H9 (cell line): ENCODE measurements at places on chromosomes 3 and 15.

GRCh38 chr3:27657404-27657803 lies 64.7 kb downstream of the EOMES start:
- DNase-seq: no peak

DNA sequence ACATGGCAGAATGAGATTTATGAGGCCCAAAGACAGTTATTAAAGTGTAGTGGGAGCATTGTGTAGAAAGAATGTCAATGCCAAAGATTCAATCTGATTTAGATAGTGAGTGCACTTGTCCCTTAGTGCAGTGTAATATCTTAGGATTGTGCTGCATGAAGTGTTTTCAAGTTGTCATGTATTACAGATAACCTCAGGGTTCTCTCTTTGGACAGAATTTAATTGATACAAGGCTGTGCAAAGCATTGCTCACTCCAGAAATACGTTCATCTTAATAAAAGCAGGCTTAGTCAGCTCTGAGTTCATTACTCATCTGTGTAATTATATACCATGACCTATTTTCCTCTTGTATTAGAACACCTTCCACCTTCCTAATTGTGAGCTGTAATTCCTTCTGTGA lies 16.0 kb upstream of the GPR171 start:
- no peak for DNase-seq

DNA sequence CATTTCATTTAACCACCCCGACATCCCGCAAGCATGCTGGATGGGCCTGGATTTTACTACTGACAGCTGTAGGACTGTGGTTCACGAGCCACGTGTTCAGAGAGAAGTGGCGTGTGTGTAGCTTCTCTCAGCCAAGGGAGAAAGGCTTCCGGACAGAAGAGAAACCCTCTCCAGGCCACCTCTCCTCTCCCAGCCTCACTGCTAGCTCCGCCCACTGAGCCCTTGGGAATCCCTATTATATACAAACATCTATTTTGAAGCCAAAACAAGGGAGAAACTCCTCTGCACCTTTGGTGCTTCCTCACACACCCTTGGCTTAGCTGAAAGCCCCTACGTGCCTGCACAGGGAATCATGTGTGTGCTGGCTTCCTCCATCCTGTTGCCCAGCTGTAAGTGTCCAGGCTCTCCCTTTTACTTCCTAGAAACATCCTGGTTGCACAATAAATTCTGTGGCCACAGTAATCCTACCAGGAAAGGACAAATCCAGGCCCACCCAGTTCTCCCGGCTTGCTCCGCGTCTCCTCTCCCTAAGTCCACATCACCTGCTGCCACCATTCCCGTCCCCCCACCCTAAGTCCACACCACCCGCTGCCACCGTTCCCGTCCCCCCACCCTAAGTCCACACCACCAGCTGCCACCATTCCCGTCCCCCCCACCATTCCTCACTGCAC lies 30.5 kb downstream of the PCSK6 start:
- DNase-seq: no peak

GRCh38 chr3:27317096-27317495 lies 52.1 kb downstream of the NEK10 start:
- DNase-seq: no peak

DNA sequence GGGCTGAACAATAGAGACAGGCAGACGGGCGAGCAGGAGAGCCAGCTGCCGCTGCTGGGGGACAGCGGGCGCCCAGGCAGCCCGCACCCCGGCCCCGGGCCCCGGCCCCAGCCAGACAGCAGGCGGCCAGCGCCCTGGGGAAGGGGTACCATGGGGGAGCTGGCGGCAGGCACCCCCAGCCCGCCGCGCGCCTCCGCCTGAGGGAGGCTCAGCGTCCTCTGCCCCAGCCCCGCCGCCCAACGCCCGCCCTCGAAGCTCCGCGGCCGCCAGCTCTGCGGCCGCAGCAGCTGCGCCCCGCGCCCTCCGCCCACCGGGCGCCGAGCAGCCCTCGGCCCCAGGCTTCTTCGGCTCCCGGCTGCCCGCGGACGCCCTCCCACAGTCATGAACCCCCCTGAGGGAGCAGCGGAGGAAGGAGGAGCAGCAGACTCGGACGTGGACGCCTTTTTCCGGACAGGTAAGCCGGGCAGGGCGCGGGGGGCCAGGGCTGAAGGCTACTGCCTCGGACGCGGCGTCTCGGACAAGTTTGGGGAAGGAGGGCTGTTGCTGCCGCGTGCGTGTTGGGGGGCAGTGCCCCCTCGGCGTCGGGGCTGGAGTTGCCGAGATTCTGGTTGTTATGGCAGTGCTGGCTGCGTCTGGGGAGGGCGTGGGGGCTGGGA lies 41.6 kb upstream of the ROPN1 start:
- DNase-seq: peak; percentile 34

- DNase-seq: no peak
Measured at GRCh38 chr3:127011270-127011992, 28.5 kb downstream of the PLXNA1 start.

DNA sequence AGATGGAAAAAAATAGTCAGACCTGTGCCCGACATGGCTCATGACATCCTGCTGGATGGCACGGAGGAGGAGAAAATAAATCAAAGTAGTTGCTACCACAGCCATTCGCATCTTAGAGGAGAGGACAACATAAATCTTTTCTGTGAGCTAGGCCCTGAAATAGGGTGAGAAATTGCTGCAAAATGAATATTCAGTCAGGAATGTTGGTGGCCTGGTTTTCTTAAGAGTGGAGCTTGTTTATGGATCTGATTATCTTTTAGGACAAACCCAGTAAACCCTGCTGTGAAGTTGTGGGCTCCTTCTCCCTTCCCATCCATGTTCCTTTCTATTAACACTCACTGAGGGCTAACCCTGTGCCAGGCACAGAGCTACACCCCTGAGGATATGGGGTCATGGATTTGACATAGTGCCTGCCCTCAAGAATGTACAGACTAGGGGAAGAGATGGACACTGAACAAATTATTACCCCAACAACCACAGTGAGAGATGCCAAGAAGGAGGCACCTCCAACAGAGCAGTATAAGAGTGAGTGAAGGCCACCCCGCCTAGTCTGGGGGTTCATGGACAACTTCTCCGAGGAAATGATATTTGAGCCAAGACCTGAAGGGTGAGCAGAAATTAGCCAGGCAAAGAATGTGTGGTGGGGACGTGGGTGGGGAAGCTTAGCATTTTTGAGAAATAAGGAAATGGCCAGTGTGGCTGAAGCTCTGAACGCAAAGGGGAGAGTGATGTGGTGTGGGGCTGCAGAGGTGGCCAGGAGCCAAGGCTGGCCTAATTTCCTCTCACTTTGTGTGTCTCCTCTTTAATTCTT lies 68.9 kb upstream of the ARL8B start:
- no peak for DNase-seq

GRCh38 chr3:49803465-49804140 lies 542 bp downstream of the INKA1 start:
- peak; percentile 74 for DNase-seq

GRCh38 chr3:120029749-120030148 lies 64.5 kb downstream of the GSK3B start:
- no peak for DNase-seq

DNA sequence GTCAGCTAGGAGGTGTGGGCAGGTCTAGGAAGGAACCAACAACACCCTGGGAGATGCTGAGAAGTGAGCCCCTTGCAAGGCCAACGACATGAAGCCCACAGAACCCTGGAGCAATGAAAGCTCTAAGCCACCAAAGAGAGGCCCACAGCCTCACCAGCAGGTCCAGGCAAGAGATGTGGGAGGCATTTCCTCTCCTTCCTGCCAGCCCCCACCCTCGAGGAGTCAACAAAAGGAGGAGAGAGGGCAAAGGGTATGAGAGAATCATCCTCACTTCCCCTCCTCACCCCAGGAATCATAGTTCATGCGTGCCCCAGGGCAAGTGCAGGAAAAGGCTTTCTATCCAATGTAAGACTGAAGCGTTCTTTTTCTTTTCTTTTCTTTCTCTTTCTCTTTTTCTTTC lies 195.8 kb downstream of the SHQ1 start:
- no peak for DNase-seq

DNA sequence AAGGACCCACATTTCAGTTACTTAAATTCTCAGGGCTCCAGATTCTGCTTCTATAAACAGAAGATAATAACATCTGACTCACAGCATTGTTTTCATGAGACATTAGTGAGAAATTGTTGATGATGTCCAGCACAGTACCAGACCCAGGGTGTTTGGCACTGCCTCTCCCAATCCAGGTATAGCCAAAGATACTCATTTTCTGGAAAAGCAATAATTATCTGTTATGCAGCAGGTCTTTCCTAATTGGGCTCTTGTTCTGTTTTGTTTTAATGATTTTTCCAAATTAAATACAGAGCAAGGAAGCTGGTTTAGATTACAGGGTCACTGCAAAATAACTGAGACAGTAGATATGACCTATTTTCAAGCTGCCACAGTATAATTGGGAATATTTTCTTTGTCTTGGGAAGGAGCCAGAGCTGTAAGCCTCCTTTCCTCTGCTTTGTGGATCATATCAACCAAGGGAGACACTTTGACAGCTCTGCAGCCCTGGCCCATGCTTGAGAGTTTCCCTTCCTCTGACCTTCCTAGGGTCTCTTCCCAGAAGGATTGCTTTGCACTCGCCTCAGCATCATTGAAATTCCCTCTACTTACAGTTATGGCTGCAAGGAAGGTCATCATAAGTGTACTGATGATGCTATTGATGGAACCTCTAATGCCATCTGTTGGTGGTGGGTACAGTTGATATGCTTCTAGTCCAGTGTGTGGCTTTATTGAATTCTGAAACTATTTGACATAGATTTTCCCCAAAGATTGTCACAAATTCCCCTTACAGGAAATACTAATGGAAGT lies 522.4 kb upstream of the ADAMTS9 start:
- no peak for DNase-seq

GRCh38 chr3:72536206-72536877 lies 311.9 kb downstream of the SHQ1 start:
- no peak for DNase-seq

DNA sequence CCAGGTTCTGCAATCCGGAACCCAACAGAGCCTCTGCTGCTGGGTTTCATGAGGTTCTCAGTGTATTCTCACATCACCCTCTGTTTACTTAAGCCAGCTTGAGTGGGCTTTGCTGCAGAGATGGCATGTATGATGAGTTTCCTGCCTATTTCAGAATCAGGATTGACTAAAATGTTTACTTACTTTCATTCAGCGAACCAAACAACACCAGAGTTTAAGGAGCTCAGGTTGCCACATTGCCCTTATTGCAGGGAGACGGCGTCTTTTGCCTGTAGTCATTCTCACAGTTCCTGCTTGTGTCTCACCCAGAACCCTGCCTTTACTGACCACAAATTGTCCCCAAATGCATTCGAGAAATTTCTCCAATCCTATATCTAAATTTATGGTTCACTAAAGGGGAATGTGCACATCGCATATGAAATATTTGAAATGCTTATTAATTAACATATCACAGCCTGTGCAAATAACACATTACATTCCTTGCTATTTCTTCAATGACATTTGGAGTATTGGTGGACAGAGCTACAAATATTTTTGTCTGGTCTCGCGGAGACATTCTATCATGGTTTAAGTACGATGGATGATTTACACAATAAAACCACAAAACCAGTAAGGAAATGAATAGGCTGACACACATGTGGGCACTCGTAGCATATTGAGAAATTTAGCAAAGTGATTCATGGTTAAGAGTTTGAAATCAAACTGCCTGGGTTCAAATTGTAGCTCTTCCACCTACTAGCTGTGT lies 377.2 kb upstream of the CFAP20DC start:
- no peak for DNase-seq

- no peak for DNase-seq
Measured at GRCh38 chr15:70486451-70487386, 276.6 kb downstream of the UACA start.

DNA sequence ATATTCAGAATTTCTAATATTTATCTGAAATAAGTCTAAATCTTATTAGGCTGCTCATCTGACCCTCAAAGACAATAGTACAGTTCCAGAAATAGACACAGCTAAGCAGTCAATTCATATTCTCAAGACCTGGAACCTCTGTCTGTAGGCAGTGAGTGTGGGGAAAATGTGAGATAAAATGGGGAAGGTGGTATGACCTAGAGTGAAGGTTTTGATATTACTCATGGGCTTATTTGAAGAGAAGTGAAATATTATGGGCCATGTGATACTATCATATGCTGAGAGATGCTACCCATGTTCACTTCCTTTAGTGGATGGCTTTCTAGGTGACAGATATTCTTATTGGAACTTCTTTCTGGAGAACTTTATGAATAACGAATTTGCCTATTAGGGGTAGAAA lies 33.5 kb downstream of the TGFBR2 start:
- DNase-seq: no peak

DNA sequence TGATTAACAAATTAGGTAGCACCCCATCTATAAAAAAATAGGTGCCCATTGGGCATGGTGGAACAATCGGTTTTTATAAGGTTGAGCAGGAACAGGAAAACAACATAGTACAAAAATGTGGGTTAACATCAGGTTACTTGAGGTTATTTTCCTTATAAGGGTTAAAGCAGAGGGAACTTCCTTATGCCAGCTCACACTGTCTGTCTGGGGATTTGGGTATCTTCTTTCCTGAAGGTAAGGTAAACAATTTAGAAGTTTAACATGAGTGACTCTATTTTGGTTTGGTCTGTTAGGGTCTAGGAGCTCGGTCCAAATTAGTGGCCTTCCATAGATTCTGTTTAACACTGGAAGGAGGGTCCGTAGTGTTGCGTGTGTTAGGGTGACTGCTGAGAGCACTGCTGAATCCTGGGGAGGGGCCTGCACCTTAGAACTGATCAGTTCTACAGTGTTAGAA lies 14.7 kb downstream of the CHD2 start:
- DNase-seq: no peak

DNA sequence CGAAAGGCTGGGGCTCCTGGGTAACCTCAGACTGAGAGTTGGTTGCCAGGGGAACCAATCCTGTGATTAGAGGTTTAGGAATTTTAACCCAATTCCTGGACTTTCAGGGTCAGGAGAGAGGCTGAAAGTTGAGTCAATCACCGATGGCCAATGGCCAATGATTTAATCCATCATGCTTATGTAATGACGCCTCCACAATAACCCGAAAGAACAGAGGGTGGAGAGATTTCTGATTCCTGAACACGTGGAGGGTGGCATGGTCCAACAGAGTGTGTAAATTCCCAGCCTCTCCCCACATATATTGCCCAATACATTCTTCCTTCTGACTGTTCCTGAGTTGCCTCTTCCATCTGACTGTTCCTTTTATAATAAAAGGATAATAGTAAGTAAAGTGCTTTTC lies 137.2 kb upstream of the CBLB start:
- DNase-seq: no peak

DNA sequence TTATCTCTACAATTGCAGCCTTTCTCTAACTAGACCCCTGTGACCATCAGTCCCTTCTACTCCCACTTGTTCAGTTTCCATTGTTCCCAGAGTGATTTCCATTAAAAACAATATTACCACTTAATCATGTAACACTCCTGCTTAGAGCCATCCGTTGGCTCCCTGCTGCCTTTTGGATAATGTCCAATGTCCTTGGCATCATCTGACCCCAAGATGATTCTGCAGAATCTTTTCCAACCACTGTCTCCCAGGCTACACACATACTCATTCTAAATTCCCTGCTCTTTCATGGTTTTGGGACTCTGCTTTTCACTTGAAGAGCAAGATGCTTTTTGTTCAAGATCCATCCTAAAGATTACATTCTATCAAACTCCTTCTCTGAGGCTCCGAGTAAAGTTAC lies 7.1 kb downstream of the KCNH8 start:
- no peak for DNase-seq

- no peak for DNase-seq
Measured at GRCh38 chr3:52130966-52131622, 23.1 kb downstream of the POC1A start.
